ENCODE measurements at places on chromosomes 1 and 21. TPM values are rescaled to one million over a fixed set of nuclear protein-coding genes. Genes with fewer than 3 reads are reported as not detected.
A peak's percentile ranks its signal among the peaks of the same experiment; 100 is the strongest.

Gene LDLRAP1
- total RNA-seq: 30.7 TPM

Gene ANKRD34A
- 2.4 TPM for total RNA-seq

Gene OLFML3
- 0.42 TPM for total RNA-seq

Gene FCN3
- not detected for total RNA-seq

- no peaks in the 10 kb centered on the region for H3K27me3 ChIP-seq
- H3K27ac ChIP-seq: no peak overlapping the region
- no peak for DNase-seq
- H3K4me1 ChIP-seq: peaks cover 4% of the 10 kb centered on the region
- H3K4me3 ChIP-seq: no peak overlapping the region
Observed at GRCh38 chr1:178864326-178864725, 6.6 kb downstream of the ANGPTL1 start.

DNA sequence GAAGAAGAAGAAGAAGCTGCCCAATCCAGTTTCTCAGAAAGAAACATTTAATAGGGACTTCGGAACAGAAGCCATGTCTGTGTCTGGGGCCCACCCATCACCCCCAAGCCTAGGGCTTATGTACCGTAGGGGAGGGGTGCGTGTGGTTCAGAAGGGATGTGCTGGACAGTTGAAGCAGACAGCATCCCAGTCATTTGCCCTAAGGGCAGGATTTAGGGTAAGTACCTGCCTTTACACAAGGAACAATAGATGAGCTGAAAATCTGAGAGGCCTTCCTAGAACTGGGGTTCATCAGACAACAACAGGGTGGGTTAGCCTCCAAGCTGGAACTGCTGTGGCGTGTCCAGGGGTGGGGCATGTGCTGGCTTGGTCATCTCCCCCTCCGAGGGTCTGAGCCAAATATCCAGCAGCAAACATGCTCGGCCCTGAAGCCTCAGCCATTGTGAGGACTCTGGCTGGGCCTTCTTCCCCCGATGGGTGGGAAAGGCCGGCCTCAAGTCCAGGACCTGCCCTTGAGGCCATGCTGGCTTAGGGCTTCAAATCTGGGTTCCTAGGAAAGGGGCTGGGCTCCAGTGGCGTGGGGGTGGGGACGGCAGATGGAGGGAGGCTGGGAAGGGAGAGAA, 12.1 kb downstream of the CSTB start:
- no peak overlapping the region for H3K4me3 ChIP-seq
- H3K27ac ChIP-seq: no peak overlapping the region
- H3K36me3 ChIP-seq: peaks cover 9% of the 10 kb centered on the region
- no peak for DNase-seq
- no peaks in the 10 kb centered on the region for H3K27me3 ChIP-seq

DNA sequence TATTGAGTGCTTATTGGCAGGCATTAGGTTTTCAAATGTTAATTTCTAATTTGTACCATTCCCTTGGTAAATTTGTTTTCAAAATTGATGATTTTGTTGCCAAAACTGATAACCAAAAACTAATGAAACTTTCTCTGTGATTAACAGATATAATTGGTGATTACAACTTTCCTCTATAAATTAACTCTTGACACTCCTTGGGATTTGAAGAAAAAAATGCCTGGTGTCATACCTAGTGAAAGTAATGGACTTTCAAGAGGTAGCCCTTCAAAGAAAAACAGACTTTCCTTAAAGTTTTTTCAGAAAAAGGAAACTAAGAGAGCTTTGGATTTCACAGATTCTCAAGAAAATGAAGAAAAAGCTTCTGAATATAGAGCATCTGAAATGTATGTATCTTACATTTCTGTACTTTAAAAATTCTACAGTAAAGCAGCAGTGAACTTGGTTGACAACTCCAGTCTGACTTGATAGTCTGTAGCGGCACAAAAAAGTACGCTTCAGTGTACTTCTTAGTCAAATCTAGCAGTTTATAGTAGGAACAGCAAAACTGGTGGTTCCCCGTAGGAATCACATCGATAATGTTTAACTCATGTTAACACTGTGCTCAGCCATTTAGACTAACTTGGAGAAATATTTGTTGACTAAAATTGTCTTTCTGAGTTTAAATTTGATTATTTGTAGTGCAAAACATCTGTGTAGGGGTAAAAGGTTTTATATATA, 3.0 kb downstream of the USP1 start:
- peaks cover 52% of the 10 kb centered on the region for H3K36me3 ChIP-seq
- peaks cover 39% of the 10 kb centered on the region for H3K4me1 ChIP-seq
- no peaks in the 10 kb centered on the region for H3K27me3 ChIP-seq
- DNase-seq: no peak
- peak overlapping the region; percentile 95 for H3K4me3 ChIP-seq

DNA sequence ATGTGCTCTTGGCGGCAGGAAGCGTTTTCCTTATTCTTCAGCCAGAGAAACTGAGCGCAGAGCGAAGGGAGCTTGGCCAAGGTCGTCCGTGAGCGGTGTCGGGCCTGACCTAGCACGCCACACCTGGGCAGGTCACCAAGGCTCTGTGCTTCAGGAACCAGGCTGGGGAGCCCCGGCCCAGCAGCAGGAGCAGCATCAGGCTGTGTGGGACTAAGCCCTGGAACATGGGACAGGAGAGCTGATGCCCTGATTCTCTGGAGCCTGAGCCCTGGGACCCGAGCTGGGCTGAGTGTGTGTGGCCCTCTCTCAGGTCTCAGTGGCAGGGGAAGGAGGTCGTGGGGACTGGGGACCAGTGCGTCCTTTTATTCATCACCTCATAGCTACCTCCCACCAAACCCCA, 65.2 kb upstream of the ABCG1 start:
- H3K4me3 ChIP-seq: no peak overlapping the region
- no peaks in the 10 kb centered on the region for H3K4me1 ChIP-seq
- no peak for DNase-seq

- H3K27me3 ChIP-seq: peaks cover 20% of the 10 kb centered on the region
- H3K36me3 ChIP-seq: no peaks in the 10 kb centered on the region
- DNase-seq: no peak
- H3K4me1 ChIP-seq: peaks cover 14% of the 10 kb centered on the region
Observed at GRCh38 chr1:204299814-204300365, 59.8 kb downstream of the PLEKHA6 start.

GRCh38 chr1:162186026-162186374, 116.5 kb downstream of the NOS1AP start:
- no peaks in the 10 kb centered on the region for H3K4me1 ChIP-seq
- no peak for DNase-seq
- H3K4me3 ChIP-seq: no peak overlapping the region
- H3K36me3 ChIP-seq: no peaks in the 10 kb centered on the region
- H3K27ac ChIP-seq: no peak overlapping the region

GRCh38 chr1:203307641-203308126, 2.4 kb downstream of the BTG2 start:
- peak overlapping the region; percentile 89 for H3K27ac ChIP-seq
- peaks cover 59% of the 10 kb centered on the region for H3K36me3 ChIP-seq
- H3K27me3 ChIP-seq: no peaks in the 10 kb centered on the region
- peaks cover 68% of the 10 kb centered on the region for H3K4me1 ChIP-seq
- DNase-seq: no peak

GRCh38 chr1:12505639-12506280, 112.2 kb downstream of the DHRS3 start:
- no peak overlapping the region for H3K4me3 ChIP-seq
- peak overlapping the region; percentile 27 for H3K27ac ChIP-seq
- DNase-seq: no peak
- no peaks in the 10 kb centered on the region for H3K27me3 ChIP-seq
- H3K36me3 ChIP-seq: peaks cover 46% of the 10 kb centered on the region

DNA sequence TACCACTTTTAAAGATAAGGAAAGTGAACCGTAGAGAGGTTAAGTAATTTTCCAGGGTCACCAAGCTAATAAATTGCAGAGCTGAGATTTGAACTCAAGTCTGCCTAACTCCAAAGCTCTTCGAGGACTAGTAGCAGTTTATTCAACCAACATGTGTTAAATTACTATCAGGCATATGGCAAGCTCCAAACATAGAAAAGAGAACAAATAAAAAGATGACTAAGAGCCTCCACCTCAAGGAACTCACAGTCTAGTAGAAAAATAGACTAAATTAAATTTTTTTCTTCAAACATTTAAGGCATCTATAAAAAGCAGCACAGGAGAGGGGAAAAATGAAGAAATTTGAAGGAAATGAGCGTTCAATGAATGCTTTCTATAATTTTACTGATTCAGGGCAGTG, 22.2 kb downstream of the SLC9C2 start:
- H3K27ac ChIP-seq: no peak overlapping the region
- no peaks in the 10 kb centered on the region for H3K4me1 ChIP-seq
- peaks cover 3% of the 10 kb centered on the region for H3K27me3 ChIP-seq
- H3K36me3 ChIP-seq: no peaks in the 10 kb centered on the region

- H3K4me3 ChIP-seq: peak overlapping the region; percentile 93
- H3K36me3 ChIP-seq: peaks cover 11% of the 10 kb centered on the region
- no peak for DNase-seq
- peaks cover 26% of the 10 kb centered on the region for H3K4me1 ChIP-seq
Observed at GRCh38 chr21:33478182-33478581, 1.6 kb downstream of the TMEM50B start.

- no peak for DNase-seq
- no peak overlapping the region for H3K4me3 ChIP-seq
- H3K27me3 ChIP-seq: no peaks in the 10 kb centered on the region
- no peak overlapping the region for H3K27ac ChIP-seq
- H3K4me1 ChIP-seq: no peaks in the 10 kb centered on the region
- H3K36me3 ChIP-seq: no peaks in the 10 kb centered on the region
Observed at GRCh38 chr1:74517599-74518051, 5.2 kb upstream of the LRRC53 start.
